COLO829 (cell line): ENCODE measurements at places on chromosomes 5 and 9.

DNA sequence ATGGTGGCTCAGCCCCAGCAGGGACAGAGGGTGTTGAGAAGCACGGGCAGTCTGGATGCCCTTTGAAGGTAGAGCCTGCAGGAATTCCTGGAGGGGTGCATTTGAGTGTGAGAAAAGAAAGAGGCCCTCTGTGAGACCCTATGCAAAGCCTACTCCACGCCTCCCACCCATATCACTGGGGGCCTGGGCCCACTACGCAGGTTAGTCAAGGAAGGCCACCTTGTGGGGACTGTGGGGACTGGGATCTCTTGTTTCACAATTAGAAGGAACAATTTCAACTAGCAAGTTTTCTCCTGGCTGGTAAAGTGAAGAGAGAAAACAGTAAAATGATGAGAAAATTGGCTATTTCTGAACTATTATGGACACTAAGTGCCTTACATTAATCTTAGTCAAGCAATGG, 486.2 kb upstream of the DAP start:
- no peak for DNase-seq

DNA sequence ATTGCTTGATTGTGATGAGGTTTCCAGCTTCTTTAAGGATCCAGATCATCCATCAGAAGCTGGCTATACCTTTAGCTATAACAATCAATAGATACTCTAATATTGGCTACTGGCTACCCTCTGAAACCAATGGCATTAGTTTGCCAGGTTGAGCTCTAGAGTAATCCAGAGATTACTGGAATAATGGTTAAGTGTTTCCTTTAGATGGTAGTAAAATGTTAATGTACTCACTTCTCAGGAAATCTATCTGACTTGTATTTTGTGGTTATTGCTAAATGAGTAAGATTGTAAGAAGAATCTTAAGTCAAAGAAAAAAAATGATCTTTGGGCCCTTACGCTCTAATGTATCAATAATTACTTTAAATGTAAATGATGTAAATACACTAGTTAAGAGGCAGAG, 57.6 kb upstream of the OTP start:
- DNase-seq: no peak

- no peak for DNase-seq
These were observed 533.3 kb downstream of the ACTL7B start for GRCh38 chr9:108322326-108323098.

GRCh38 chr5:52894451-52894850, 94.7 kb upstream of the ITGA2 start:
- DNase-seq: no peak

- no peak for DNase-seq
These were observed 39.5 kb upstream of the EGFL7 start for GRCh38 chr9:136623016-136623841.

GRCh38 chr5:440401-441201, 2.4 kb upstream of the EXOC3 start:
- DNase-seq: no peak

GRCh38 chr9:80951675-80952074, 737.7 kb downstream of the TLE1 start:
- DNase-seq: peak; percentile 73

GRCh38 chr9:92745881-92746280, 18.8 kb downstream of the BICD2 start:
- DNase-seq: no peak

DNA sequence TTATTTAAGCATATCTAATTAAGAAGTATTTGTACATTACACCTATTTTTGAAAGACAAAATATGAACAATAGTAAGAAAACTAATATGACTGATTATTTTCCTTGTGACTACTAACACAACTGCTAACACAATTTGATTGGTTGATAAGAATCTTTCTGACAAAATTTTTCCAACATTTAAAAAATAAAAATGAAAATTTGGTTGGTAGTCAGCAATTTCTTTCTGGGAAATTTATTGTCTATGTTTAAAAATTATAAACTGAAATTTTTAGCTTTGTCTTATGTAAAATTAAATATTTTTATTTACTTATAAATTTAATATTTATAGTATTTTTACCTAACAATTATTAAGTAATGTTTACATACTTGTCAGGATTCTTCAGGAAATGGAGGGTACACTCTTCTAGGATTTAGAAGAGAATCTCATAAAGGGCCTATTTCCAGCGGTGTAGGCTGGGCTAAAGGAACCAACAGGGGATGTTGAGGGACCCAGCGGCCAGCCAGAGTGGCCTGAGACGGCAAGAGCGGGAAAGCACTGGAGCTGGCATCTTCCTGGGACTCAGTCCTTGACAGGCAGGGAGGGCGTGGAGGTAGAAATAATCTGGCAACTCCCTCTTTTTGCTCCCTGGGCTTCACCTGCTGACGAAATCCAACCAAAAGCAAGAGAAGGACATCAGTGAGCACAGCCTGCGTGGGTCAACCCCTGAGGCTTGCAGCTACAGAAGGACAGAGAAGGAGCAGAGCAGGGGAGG, 14.7 kb upstream of the FAM120A start:
- no peak for DNase-seq

DNA sequence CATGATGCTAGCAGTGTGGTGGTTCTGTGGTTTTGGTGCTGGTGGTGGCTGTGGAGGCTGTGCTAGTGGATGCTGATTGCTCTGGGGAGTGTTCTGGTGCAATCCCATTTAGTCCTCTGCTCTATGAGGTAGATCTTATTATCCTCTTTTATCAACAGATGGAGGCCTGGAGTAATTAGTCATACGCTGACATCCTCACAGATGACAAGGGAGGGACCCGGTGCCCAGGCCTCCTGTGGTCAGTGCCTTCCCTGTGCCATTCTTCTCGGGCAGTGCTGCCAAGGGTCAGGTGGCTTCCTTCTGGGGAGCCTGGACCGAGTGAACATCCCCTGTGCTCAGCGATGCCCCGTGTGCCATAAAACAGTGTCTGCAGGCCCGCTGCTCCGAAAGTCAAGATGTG, 74.5 kb downstream of the COL5A1 start:
- no peak for DNase-seq

DNA sequence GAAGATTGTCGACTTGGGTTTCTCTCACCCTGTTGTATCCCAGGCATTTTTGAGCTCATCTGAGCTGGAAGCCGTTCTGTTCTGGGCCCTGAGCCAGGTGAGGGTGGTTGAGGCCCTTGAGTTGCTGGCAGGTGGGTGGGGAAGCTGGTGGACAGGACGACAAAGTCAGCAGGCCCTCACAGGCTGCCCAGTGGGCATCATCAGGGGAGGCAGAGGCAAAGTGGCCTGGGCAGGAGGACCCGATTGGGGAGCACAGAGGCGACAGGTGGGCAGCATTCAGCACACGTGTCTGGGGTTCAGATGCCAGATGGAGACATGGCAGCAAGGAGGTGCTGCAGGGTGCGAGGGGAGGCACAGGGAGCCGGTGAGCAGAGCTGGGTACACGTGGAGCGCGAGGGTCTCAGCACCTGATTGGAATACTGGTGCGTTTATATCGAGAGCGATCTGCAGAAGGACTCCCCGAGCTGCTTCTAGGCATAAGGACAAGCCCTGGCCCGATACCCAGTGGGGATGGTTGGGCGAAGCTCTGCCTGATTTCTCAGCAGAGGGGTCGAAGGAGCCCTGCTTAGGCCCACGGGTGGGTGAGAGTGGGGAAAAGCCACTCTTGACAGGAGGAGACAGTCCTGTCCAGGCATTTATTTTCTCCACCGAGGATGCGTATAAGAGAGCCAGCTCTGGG, 49.0 kb upstream of the SUSD3 start:
- DNase-seq: no peak

- DNase-seq: no peak
These were observed 468.5 kb downstream of the CDH9 start for GRCh38 chr5:26569929-26570258.

DNA sequence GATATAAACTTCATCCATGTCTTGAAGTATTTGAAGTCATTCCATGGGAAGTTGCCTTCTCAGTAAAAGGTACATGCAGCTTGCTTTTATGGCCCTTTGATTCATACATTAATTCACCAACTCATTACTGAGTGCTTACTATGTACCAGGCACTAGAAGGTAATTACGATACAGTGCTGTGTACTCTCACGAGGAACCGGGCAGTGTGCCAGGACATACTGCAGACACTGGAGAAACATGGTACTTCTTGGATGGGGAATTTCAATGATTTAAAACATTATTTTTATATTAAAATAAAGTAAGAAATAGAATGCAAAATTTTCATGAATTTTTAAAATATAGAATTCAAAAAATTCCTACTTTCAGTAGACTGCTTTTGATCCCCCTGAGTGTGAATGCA, 71.4 kb upstream of the WDR41 start:
- no peak for DNase-seq

- no peak for DNase-seq
These were observed 55.5 kb upstream of the FST start for GRCh38 chr5:53424686-53425615.

DNA sequence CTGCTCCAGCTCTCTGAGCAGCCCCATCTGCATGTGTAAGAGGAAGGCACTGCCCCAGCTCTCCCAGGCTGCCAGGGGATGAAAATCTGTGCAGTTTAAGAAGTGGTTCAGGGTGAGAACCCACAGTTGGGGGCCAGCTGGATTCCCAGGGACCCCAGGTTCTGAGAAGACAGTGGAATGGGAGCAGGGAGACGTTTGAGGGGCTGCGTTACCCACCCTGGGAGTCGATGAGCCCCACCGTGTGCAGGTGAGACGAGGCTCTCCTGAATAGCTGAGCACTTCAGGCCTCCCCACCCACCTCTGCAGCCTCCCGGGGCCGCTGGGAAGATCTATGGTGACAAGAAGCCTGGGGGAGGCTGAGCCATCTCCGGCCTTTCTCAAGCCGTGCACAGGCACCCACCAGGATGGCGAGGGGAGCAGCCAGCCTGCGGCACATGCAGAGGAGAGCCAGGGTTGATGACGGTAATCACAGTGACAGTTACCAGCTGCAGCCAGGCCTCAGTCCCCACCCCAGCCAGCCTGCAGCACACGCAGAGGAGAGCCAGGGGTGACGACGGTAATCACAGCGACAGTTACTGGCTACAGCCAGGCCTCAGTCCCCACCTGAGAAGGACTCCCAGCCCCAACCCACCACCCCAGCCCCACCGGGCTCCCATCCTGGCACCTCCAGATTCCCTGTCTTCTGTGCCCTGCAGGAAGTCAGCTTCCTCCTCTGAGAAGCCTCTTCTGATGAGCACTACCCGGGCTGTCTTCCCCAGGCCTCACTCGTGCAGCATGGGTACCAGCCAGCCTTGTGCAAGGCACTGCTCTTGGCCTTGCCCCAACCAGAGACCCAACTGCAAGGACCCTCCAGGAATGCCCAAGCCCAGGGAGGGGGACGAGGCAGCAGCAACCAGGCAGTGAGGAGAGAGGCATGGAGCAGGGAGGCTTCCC, 150.8 kb upstream of the PPP1R26 start:
- DNase-seq: no peak

DNA sequence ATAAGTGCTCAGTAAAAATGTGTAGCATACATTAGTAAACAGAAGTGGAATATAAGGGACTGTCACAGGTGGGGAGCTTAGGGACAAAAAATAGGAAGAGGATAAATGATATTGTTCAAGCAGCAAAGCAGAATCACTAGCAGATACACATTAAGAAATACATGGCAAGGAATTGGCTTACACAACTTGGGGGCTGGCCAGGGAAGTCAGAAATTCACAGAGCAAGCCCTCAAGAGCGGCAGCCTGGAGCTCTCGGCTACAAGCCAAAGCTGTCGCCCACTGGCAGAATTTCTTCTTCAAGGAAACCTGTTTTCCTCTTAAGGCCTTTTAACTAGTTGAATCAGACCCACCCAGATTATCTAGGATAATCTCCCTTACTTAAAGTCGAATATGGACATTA, 73.0 kb upstream of the SMIM23 start:
- DNase-seq: no peak

DNA sequence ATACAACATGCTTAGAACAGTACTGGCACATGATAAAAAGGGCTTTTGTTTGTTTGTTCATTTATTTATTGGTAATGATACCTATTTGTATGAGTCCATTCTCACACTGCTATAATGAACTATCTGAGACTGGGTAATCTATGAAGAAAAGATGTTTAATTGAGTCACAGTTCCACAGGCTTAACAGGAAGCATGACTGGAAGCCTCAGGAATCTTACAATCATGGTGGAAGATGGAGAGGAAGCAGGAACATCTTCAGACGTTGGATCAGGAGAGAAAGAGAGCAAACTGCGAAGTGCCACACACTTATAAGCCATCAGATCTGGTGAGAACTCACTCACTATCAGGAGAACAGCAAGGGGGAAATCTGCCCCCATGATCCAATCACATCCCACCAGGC, 847.7 kb downstream of the CDH18 start:
- no peak for DNase-seq

DNA sequence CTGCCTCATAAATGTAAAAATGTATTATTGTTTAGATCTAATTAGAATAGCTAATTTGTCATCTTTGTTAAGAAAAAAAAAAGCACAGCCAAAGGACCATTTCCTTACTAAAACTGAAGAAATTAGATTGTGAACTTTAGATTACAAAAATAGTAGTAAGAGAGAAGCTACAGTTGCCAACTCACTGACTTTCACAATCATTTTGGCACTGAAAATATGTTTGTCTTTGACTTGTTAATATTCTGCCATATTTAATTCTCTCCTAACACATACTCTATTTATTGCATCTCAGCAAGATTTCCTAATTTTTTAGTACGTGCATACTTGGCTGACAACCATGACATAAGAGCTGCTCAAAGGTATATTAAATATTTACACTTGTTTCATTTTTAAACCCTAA, 297.1 kb downstream of the TUSC1 start:
- DNase-seq: no peak

DNA sequence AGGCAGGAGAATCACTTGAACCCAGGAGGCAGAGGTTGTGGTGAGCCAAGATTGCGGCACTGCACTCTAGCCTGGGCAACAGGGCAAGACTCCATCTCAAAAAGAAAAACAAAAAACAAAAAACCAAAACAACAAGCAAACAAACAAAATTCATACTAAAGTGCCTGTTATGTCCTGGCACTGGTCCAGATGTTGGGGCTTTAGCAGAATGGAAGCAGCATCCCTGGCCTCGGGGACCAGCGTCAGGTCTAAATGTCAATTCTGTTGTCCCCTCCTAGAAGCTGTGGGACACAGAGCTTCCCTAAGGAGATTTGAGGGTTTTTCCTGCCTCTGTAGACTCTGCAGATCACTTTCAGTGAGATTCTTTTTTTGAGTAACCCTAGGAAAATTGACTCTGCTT, 26.2 kb downstream of the PPARGC1B start:
- no peak for DNase-seq

GRCh38 chr9:1604942-1605560, 410.1 kb upstream of the SMARCA2 start:
- peak; percentile 5 for DNase-seq

- peak; percentile 36 for DNase-seq
These were observed at the start of gene ENG for GRCh38 chr9:127854184-127854806. Gene ENG, minus strand, starts transcription at chr9:127854658. Its CDS starts 303 bp downstream, at chr9:127854355.
